ENCODE measurements at places on chromosomes 7 and 10.

GRCh38 chr7:3975371-3975770 is 674.3 kb downstream of the SDK1 start:
- no peak for DNase-seq

- DNase-seq = no peak
Observed at GRCh38 chr7:40972426-40972825, 730.5 kb downstream of the INHBA start.

DNA sequence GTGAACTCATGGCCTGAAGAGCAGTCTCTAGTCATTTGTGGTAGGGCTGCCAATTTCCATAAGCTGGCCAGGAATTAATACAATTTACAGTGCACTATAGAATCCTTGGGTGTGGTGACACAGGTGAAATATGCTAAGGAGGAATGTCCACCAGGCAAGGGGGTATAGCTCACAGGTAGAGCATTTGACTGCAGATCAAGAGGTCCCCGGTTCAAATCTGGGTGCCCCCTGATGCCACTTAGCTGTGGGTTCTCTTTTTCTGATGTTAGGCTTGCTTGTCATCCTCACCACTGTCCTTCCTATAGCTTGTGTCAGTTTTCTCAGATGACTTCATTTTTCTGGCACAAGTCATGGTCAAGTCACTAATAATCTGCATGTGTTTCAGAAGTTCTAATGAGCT is 108.7 kb downstream of the ZNF467 start:
- DNase-seq = no peak

DNA sequence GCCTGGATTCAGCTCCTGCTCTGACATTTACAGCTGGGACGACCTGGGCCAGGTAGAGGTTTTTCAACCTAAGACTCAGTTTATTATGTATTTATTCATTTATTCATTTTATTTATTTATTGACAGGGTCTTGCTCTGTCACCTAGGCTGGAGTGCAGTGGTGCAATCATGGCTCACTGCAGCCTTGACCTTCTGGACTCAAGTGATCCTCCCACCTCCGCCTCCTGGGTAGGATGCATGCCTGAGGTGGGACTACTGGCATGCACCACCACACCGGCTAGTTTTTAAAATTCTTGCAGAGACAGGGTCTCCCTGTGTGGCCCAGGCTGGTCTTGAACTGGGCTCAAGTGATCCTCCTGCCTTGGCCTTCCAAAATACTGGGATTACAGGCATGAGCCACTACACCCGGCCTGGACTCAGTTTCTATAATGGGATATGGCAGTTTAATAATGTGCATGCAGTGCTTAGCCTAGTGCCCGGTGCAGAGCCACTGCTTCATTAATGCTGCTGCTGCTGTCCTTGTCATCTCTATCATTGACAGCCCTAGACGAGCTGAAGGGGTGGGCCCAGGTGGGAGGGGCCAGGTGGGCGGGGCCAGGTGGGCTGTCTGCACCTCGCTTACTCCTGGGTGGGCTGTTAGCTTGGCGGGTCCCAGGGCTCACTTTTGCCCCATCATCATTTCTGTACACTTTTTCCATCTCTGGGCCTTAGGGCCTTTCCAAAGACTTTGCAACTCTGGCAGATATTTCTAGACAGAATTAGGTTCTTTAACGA is 92.6 kb downstream of the LHPP start:
- no peak for DNase-seq

- no peak for DNase-seq
Observed at GRCh38 chr7:34904987-34905386, 132.3 kb downstream of the DPY19L1 start.

GRCh38 chr7:11237742-11238141 is 264.1 kb downstream of the PHF14 start:
- DNase-seq = no peak

- DNase-seq = no peak
Observed at GRCh38 chr7:41847151-41847550, 144.3 kb upstream of the INHBA start.

DNA sequence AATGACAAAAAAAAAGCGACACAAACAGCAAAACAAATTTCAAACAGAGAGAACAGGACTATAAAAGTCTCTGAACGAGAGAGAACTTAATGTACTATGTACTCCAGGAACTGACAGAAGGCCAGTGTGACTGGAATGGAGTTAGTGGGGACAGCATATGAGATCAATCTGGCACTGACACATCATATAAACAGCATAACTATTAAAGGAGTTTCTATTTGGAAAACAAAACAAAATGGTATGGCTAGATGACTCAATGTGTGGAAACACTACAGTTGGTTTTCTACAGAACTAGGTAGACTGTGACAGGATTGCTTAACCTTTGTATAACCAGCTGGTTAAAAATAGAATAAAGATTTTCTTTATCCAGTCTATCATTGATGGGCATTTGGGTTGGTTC is 232.9 kb upstream of the KAT6B start:
- no peak for DNase-seq

DNA sequence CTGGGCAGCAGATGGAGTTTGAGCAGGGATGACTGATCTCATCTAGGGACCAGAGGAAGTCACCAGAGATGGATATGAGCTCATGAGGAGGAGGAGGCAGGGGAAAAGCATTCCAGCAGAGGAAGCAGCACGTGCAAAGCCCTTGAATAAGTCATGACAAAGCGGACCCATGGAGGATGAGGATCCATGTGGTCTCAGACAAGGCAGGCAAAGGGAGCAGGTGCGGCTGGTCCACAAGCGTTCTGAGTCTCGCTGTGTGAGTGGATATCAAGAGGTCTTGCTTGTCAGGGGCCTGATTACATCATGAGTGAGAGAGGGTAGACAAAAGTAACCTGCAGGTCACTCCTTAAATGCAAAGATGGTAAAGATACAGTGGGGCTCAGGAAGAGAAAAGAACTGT is 307.6 kb downstream of the GRID1 start:
- DNase-seq = no peak
